ENCODE measurements at places on chromosomes 13 and 19. TPM values are rescaled to one million over a fixed set of nuclear protein-coding genes. Genes with fewer than 3 reads are reported as not detected.

Gene PRODH2
- total RNA-seq: not detected

- peaks cover 15% of the 10 kb centered on the region for H3K4me1 ChIP-seq
- H3K27me3 ChIP-seq: no peaks in the 10 kb centered on the region
- H3K27ac ChIP-seq: no peak overlapping the region
- peaks cover 17% of the 10 kb centered on the region for H3K36me3 ChIP-seq
- no peak for DNase-seq
Observed at GRCh38 chr13:98546402-98546801, 30.5 kb downstream of the STK24 start.

- no peak overlapping the region for H3K27ac ChIP-seq
- no peaks in the 10 kb centered on the region for H3K4me1 ChIP-seq
- H3K36me3 ChIP-seq: peaks cover 21% of the 10 kb centered on the region
- no peaks in the 10 kb centered on the region for H3K27me3 ChIP-seq
- DNase-seq: no peak
- no peak overlapping the region for H3K4me3 ChIP-seq
Observed at GRCh38 chr19:14821937-14822336, 13.0 kb downstream of the OR7A5 start.

DNA sequence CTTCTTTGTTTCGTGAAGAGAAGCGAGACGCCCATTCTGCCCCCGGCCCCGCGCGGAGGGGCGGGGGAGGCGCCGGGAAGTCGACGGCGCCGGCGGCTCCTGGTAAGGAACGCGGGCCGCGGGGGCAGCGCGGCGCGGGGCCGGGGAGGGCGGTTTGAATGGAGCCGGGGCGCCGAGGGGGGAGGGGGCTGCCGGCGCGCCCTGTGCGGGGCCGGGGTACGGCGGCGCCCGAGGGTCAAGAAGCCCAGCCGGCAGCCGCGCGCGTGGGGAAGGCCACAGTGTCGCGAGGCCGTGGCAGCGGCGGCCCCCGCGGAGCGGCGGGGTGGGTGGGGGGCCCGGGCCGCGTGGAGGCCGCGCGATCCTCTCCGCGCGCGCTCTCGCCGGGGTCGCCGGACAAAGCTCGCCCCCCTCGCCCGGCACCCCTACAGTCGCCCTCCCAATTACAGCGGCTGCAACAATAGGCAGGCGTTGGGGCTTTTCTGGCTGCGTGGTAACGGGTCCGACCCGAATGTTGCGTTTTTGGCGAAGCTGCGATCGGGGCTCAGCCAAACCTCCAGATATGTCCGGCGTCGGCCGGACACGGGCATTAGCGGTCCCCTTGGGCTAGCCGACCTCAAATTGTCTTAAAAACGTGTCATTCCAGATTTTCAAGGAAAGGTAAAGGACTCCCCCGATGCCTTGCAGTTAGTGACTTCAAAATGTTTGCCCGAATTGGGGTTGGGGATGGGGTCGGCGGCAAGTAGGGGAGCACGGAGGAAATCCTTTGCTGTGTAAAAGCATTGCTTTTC, 437 bp downstream of the SMARCA4 start:
- DNase-seq: peak; percentile 57
- no peaks in the 10 kb centered on the region for H3K27me3 ChIP-seq
- peaks cover 15% of the 10 kb centered on the region for H3K36me3 ChIP-seq
- peak overlapping the region; percentile 98 for H3K4me3 ChIP-seq

Gene HPN
- total RNA-seq: 9.3 TPM

Measured in H9 (cell line).